Activated CD4-positive, alpha-beta T cell treated with anti-CD3 and anti-CD28 coated beads for 36 hours (primary cell): ENCODE measurements at places on chromosomes 16 and 17. TPM values are rescaled to one million over a fixed set of nuclear protein-coding genes. Genes with fewer than 3 reads are reported as not detected.

Gene TNFRSF12A
- total RNA-seq: 5.4 TPM

Gene CDT1
- 182 TPM for total RNA-seq

Gene MT1M
- not detected for total RNA-seq

Gene PRSS22
- not detected for total RNA-seq

DNA sequence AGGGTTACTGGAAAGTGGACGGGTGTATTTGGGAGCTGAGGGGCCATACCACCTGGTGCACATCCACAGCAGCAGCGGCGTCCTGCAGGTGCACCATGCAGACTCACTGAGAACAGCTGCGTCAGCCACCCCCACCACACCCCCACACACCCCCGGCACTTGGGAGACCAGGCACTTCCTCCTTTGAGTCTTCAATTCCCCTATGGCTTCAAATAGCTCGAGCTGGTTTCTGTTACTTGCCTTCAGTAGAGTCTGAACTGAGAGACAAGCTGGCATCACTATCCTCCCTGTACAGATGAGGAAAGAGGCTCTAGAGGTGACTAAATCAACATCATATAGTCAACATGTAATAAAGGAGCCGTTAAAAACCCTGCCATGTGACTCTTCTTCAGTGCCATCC lies 15.4 kb downstream of the CUEDC1 start:
- no peaks in the 10 kb centered on the region for H3K36me3 ChIP-seq
- no peak overlapping the region for H3K27ac ChIP-seq
- peak; percentile 27 for DNase-seq
- H3K4me1 ChIP-seq: peaks cover 21% of the 10 kb centered on the region

GRCh38 chr17:6711681-6712057 lies 1.5 kb downstream of the SLC13A5 start:
- no peaks in the 10 kb centered on the region for H3K36me3 ChIP-seq
- H3K4me1 ChIP-seq: peaks cover 11% of the 10 kb centered on the region
- DNase-seq: no peak
- H3K27me3 ChIP-seq: peaks cover 56% of the 10 kb centered on the region
- no peak overlapping the region for H3K27ac ChIP-seq

DNA sequence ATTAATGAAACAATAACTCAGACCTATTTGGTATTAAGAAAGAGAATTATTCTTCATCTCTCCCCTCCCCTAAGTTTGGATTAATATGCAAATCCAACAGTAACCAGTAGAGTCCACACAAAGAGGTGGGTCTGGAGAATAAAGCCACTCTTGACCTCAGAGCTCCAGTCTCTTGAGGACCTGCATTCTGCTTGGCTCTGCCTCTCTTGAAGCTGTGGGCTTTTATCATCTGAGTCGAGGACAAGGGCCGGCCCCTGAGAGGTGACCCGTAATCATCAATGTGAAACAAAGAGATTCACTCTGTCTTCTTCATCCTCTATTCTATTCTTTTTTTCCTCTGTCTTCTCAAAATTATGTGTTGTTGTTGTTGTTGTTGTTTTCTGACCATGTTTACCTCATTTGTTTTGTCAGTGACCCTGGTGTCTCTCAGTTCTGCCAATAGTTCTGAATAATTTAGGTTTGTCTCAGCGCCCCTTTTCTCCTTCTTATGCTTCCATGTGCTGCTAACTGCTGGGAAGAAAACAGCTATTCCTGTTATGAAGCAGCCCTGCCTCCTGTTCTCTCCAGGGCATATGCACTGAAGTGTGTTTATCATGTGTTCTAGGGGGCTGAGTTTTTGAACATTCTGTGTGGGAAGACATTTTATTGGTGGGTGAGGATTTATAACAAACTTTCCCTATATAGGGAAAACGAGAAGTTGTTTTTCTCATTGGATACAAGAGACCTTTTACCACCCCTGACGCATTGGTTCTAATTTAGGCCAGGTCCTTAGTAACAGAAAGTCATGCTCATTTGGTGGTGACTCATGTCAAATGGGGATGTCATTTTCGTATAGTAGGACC lies 135.8 kb downstream of the TRIM37 start:
- no peak for DNase-seq
- H3K27ac ChIP-seq: no peak overlapping the region
- peaks cover 7% of the 10 kb centered on the region for H3K4me1 ChIP-seq
- H3K4me3 ChIP-seq: no peak overlapping the region
- H3K27me3 ChIP-seq: no peaks in the 10 kb centered on the region
